ENCODE measurements at places on chromosomes 3 and 15. TPM values are rescaled to one million over a fixed set of nuclear protein-coding genes. Genes with fewer than 3 reads are reported as not detected.

The TMEM207 gene
- total RNA-seq = not detected

The CCK gene
- not detected for total RNA-seq

The GABRR3 gene
- not detected for total RNA-seq

- DNase-seq = no peak
Observed at GRCh38 chr15:49045751-49046219, 461 bp downstream of the SECISBP2L start.

- no peak for DNase-seq
Observed at GRCh38 chr3:87287011-87287410, 10.6 kb upstream of the POU1F1 start.

DNA sequence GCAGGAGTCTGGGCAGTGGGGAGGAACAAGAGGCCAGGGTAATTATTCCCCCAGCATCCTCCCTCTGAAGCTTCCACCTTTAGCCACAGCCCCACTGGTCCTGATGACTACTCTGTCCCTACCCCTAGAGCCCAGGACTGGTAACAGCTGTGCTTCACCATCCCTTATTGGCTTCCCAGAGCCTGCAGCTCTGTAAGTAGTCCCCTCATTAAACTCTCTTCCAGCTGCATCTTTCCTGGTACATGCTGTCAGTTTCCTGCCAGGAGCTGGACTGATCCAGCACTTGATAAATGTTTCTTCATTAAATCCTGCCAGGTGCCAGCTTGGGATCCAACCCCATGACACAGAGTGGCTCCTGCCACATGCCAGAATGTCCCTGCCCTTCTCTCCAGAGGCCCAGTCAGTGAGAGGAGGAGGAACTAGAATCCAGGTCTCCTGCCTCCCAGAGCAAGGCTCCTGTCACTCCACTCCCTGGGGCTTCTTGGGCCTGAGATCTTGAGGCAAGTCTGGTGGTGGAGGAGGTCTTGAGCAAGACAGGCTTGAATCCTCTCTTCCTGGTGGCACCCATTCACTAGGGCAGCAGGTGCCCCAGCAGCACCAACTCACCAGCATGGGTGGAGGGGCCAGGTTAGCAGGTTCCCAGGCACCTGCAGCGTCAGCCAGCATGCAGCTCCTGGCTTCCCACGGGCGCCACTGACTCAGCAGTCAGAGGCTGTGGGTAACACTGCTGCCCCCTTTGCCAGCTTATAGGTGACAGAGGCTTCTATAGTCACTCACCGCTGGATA, 27.6 kb downstream of the FBXW12 start:
- no peak for DNase-seq

DNA sequence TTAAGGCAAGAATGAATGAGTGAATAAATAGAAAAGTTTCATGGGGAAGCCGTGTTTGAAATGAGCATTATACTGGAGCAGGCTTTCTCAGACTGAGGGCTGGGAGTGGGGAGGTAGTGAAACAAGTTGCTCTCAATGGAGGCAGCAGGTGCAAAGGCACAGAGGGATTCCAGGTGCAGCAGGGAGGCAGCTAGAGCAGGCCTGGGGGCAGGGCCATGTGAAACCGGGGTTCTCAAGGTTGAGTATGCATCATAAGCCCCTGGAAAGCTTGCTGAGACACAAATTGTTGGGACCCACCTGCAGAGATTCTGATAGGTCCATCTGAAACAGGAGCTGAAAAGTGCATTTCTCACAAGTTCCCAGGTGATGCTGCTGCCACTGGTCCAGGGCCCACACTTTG, 45.3 kb downstream of the BFSP2 start:
- DNase-seq = no peak

DNA sequence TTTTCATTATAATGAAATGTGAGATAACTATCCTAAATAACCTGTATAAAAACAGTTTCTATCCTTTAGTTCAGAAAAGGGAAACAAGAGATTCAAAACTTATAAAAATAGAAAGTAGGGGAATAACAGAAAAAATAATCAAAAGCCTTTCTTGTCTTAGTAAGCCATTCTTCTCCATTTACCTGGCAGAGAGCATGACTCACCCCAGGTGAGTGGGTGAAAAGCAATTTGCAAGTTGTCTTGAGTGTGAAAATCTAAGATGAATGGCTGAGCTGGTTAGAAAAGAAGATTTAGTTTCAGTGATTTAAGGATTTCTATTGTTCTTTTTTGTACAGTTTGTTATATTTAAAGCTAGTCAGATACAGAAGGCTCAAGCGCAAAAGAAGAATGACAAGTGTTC, 702.0 kb downstream of the GRM7 start:
- no peak for DNase-seq

- DNase-seq = no peak
Observed at GRCh38 chr3:194141415-194142155, 5.6 kb downstream of the HES1 start.
